Glomerular endothelial cell (primary cell): ENCODE measurements at places on chromosomes 13 and 19. TPM values are rescaled to one million over a fixed set of nuclear protein-coding genes. Genes with fewer than 3 reads are reported as not detected.

Gene CYP4F2
- total RNA-seq, result not detected in 2 replicates

Gene ZIC5
- not detected in 2 replicates for total RNA-seq

DNA sequence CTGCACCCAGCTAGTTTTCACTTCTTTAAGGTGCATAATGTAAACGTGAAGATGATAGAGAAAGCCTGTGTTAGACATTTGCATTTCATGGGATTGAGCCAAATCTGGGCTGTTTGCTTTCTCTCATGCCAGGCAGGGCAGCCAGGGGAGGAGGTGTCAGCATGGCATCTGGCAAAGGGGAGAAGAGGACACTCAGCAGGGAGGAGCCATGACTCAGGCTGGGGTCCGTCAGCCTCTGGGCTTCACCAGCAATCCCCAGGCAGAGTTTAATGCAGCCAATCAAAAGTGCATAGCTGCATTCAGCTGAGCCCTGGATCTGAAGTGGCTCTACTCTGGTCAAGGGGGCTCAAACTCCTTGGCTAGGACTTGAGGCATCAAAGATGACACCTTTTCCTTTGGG, 23.5 kb downstream of the EBPL start:
- no peak for DNase-seq

GRCh38 chr13:104798486-104798885, 1732.3 kb upstream of the SLC10A2 start:
- DNase-seq, result no peak

DNA sequence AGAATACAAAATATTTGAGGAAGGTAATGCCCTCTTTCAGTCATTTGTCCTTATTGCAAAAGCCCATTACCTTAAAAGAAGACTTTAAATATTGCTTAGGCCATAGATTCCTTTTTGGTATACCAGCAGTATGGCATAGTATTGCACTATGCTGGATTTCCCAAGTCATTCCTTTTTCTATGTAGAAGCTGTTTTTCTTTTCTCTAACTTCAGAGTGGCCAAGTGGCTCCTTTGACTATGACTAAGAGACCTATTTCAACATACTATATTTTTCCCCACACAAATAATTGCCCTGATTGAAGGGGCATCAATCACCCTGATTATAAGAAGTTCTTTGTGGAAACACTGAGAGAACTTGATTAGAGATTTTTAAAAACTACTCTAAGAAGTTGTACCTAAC, 68.6 kb downstream of the UFM1 start:
- DNase-seq, result no peak

DNA sequence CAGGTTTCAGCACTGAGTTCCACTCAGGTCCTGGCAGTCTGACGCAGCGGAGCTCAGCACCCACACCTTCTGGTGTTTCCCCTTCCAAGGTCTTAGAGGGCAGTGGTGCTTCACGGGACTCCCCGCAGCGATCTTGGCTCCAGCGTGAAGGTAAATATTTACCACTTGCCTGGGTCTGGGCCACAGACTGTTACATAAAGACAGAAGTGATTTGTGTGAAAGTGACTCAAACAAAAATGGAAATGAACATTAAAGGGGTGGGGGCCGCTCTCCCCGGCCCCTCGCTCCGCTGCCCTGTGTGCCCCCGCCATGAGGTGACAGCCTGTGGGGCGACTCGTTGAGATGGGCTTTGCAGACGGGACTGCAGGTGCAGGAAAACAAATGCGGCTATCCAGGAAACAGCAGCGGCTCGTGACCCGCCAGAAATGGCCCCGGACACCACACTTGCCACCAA, 55.0 kb downstream of the GGACT start:
- DNase-seq, result no peak
